ENCODE measurements at places on chromosomes 7 and 10.

- no peak for DNase-seq
These were observed 212.8 kb upstream of the PODXL start for GRCh38 chr7:131769241-131769640.

GRCh38 chr10:1293636-1294435 lies 237.7 kb downstream of the WDR37 start:
- DNase-seq: no peak

GRCh38 chr10:2944788-2945187 lies 122.6 kb upstream of the PFKP start:
- DNase-seq: no peak

DNA sequence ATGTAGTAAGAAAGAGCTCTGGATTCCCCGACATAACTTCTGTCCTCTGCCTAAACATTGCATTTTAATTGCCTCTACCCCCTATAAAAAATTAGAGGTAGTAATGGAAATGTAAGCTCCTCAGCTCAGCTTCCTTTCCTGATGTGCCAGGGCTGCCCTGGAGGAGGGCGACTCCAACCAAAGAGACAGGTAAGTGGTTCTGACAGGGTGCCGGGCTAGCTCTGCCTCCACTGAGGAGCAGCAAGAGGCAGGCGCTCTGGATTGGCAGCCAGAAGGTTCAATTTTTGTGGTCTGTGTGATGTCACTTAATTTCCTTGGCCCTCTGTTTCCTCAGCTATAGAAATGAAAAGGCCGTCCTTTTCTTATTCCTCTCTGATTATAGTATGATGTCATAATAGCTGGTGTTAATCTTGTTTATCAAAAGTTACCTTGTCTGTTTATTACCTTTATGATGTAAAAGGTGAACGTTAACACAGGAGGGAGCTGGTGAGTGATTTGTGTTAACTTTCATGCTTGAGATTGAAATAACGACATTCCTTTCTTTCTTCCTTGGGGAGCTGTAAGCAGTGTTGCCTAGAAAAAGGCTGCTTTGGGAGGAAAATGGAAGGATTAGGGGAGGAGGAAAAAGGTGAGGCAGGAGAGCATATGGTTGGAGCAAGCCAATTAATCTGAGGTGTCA lies 51.8 kb downstream of the ANLN start:
- DNase-seq: no peak

GRCh38 chr10:91424016-91424415 lies 13.9 kb downstream of the HECTD2 start:
- DNase-seq: no peak

DNA sequence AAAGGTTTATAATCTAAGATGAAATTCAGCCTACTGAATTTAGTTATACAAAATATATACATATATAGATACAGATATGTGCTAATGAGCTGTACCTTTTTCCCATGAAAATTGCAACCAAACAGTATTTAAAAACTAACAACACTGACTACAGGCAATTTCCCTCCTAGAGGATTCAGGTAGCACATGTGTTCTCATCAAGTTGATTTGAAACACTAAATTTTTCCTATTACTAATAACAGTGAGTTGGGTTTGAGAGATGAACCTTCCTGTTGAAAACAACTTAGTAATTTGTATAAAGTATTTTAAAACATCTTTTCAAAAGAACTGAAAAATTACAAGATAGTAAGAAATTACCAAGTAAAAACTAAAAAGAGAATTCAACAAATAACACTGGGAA lies 51.5 kb downstream of the COA1 start:
- no peak for DNase-seq

- DNase-seq: no peak
These were observed 61.1 kb upstream of the DDC start for GRCh38 chr7:50626286-50626685.

DNA sequence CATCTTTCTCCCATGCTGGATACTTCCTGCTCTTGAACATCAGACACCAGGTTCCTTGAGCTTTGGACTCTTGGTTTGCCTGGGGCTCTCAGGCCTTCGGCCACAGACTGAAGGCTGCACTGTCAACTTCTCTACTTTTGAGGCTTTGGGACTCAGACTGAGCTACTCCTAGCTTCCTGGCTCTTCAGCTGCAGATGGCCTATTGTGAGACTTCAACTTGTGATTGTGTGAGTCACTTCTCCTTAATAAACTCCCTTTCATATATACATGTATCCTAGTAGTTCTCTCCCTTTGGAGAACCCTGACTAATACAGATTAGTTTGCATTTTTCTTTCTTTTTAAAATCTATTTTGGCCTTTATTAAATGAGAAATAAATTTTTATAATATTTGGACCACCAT lies 276.2 kb upstream of the SEMA3C start:
- DNase-seq: no peak

- no peak for DNase-seq
These were observed 84.8 kb downstream of the CFTR start for GRCh38 chr7:117564627-117565026.

GRCh38 chr10:6984971-6985370 lies 404.9 kb upstream of the PRKCQ start:
- no peak for DNase-seq

DNA sequence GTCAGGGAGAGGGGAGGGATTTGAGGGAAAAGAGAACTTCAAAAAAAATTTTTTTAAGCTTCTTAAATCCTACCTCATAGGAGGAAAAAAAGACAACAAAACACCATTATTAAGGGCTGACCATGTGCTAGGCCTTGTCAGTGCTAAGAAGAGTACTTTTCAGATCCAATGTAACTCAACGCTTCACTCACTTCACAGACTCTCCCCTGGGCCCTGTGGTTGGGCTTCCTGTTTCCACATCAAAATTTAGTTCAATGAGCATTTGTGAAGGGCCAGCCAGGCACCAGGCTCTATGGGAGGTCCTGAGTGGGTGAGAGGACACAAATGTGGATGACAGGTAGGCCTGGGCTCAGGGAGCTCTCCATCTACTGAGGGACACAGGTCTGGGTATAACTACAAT lies 249.8 kb downstream of the PTEN start:
- no peak for DNase-seq

GRCh38 chr10:8359467-8359866 lies 305.0 kb downstream of the GATA3 start:
- DNase-seq: no peak

GRCh38 chr10:58109731-58110130 lies 158.0 kb downstream of the IPMK start:
- DNase-seq: no peak

DNA sequence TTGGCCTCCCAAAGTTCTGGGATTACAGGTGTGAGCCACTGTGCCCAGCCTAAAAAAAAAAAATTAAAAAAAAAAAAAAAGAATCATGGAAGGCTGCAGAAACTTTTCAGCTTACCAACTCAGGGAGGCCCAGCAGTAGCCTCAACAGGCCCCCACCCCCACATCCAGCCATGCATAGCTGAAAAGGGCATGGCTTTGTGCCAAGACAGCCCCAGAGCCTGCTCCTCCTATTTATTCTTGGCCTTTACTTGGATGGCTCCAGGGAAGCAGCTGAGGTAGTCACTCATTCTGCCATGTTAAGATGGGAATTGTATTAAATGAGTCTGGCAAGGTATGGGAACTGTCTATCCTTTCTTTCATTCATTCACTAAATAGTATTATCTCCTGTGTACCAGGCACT lies 13.7 kb upstream of the CNNM2 start:
- no peak for DNase-seq

- DNase-seq: no peak
These were observed 67.6 kb downstream of the JAZF1 start for GRCh38 chr7:28112883-28113540.

DNA sequence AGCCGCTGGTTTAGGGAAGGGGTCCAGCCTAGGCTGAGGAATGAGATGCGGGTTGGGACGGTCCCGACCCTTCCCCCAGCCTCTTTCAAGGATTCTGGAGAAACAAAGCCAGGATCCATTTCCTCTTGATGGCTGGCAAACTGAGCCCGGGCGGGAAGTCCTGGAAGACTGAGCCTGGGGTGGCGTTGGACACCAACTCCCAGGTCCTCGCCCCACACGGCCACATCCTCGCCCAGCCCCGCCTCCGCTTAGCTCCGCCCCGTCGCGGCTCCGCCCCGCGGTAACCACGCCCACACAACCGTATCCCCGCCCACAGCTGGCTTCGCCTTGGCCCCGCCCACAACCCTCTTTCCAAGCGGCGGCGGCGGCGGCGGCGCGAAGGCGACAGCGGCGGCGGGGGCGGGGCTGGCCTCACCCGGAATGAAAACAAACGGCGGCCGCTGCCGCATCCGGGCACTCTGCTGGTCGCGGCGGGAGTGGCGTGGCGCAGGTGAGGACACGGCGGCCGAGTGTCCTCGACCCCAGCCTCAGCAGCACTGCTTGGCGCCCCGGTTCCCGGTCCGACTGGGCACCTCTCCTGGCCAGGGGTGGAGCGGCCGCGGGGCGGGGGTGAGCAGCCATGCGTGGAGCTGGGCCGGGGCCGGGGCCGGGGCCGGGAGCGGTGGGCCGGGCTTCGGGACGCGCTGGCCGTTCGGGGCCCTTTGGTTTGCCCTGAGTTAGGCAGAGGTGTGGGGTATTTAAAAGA lies at the start of gene NUB1:
Gene NUB1, plus strand, starts transcription at position 456 of the 745 bp plus-strand sequence. CDS start 3,538 bp downstream, outside the sequence.
- peak; percentile 77 for DNase-seq

GRCh38 chr7:24158975-24159374 lies 125.0 kb upstream of the NPY start:
- DNase-seq: no peak

GRCh38 chr10:124671486-124672075 lies 72.6 kb downstream of the FAM53B start:
- no peak for DNase-seq

DNA sequence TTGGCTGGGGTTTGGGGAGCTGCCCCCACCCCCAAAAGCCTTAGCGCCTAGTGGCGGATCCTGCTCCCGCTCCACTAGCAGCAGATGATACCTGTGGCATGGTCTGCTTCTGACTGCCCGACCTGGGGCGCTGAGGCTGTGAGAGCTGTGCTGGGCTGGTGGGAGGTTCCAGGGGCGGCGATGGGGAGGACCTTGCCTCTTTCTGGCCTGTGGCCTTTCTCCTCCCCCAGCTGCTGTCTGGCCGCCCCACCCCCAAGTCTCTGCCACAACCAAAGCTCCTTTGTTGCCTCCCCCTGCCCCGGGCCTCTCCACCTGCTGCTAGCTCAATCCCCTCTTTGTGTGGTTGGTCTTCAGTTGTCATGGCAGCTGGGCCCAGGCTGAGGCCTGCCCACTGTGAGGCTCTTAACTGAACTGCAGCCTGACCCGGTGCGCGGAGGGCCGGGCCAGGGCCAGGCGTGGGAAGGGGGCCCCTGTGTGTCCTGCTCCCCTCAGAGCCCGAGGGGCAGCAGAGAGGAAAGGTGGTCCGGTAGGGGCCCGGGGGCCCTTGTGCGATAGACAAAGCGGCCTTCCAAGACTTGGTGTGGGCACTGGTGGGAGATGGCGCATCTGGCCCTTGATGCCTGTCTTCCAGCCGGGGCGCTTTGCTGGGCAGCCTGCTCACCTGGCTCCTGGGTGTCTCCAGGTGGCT lies 4.7 kb downstream of the ZNF775 start:
- DNase-seq: no peak

GRCh38 chr10:58384544-58384998 lies 639 bp upstream of the TFAM start:
- no peak for DNase-seq

GRCh38 chr10:132332433-132332754 lies 401 bp downstream of the LRRC27 start:
- no peak for DNase-seq

DNA sequence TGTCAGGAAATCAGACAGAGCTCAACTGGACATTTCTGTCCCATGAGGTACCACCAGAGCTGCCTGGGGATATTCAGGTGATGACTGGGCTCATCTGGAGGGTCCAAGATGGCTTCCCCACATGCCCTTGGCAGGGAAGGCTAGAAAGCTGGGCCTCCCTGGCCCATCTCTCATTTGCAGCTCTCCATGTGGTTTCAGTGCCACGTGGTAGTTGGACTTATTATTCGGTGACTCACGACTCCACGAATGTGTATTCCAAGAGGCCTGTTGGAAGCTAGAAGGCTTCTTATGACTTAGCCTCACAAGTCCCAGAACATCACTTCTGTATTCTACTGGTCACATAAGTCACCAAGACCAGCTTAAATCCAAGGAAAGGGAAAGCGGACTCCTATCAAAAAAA lies 22.8 kb downstream of the NSMCE4A start:
- DNase-seq: no peak

DNA sequence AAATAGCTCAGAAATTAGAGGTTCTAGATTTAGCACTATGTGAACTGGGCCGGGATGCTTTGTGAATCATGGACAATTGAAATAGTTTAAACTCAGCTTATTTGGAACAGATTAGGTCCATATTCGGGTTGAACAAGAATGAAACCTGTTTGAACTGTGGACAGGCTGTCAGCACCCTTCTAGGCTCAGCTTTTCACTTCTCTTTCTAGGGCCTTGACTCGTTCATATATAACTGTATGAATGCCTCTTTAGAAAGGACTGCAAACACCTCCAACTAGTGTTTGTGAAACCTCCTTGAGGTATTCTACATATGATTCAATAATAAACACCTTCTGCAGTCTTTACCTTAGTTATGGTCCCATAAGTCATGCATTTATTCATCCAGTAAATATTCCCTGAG lies 115.6 kb downstream of the REEP3 start:
- no peak for DNase-seq

GRCh38 chr10:100346765-100347567 lies at the start of gene SCD:
Gene SCD (plus strand): TSS chr10:100347233. CDS start chr10:100347505, 272 bp downstream.
- peak; percentile 65 for DNase-seq

Measured in T-helper 22 cell (primary cell).